Activated naive CD4-positive, alpha-beta T cell treated with Interleukin-2 at 50 U/mL for 16 hours (primary cell): ENCODE measurements at places on chromosomes 1 and 21.

DNA sequence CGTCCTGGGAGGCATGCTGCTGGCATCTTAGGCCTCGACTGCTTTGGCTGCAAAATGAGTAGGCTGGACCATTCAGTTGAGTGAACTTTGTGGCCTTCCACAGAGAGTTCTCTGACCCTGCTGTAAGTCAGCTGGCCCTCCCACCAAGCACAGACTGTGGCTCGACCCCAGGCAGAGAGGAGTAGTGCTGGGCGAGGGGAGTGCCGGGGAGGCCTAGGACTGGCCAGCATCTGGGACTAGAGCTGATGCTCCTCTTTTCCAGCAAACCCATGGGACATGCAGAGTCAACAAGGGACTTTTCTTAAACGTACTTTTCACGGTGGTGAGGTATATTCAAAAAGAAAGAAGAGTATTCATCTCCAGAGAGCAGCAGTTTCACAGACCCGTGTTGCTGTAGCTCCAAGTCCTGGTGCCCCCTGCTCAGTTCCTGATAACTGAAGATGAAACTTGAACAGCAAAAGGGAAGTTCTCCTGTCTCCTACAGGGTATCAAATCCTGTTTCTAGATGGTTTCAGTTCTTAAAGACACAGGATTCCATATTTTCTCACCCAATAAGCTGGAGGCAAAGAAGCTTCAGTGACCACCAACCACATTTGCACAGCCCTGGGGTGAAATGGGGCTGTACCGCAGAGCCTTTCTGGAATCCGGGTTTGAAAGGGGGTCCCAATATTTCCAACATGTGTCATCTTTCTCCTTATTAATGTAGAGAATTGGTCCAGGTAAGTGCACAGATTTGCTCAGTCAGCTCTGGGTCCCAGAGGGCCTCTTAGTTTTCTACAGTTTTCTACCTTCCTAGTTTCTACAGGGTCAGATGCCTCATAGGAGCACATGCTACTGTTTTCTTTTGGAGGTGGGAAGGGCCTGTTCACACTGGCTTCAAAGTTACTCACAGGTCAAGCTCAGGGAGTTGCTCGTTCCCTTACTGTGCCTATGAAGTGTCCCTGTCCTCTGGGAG lies 20.9 kb downstream of the BATF3 start:
- DNase-seq: peak; percentile 24

- DNase-seq: no peak
Observed at GRCh38 chr1:229280921-229281320, 10.0 kb downstream of the RAB4A start.

DNA sequence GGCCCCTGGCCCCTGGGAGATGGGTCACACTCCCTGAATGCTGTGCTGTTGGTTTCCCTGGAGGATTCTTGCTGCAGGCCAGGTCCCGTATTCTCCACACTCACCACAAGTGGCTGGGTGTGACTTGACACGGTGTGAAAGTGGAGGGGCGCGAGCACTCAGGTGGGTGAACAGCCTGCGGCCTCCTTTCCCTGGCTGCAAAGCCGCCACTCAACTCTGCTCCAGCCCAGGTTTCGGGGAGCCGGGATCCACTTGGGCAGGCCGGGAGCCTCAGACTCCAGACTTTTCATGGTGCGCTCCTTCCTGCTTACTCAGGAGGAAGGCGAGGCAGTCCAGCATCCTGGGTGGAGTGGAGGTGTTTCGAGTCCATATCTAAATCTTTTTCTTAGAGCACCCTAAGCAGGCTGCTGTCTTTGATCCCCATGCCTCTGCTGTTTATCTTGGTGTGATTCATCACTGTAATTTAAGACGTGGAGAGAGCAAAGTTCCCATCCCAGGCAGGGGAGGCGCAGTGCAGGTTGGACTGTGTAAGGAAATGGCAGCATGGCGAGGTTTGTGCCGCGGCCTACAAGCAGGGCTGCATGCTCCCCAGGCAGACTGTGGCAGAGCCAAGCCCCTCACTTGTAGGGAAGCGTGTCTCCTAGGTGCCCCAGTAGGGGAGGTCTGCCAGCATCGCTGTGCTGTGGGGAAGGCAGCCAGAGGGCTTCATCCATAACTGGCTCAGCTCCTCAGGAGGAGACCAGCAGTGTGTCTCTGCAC lies 29.6 kb downstream of the VANGL1 start:
- no peak for DNase-seq

- DNase-seq: peak; percentile 9
Observed at GRCh38 chr1:44842862-44843655, at the start of gene PTCH2. PTCH2 (minus strand) TSS chr1:44843253; CDS start chr1:44842932, 321 bp downstream.

- no peak for DNase-seq
Observed at GRCh38 chr21:27818847-27819246, 852.0 kb upstream of the ADAMTS5 start.

DNA sequence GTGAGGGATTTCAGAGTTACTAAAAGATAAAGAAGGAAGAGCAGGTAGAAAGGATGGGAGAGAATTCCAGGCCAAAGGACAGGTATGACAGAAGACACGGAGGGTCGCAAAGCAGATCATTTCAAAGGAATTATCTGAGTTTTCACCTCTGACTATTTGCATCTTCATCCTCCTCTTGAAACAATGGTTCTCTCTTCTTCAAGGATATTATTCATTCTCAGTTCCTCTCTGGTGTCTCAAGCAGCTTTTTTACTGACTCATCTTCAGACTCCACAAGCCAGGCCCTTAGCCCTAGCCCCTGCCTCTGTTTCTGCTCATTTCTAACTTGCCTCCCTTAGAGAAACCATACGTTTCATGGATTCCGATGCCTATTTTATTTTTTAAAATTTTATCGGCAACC lies 15.0 kb downstream of the DDX59 start:
- no peak for DNase-seq

- DNase-seq: no peak
Observed at GRCh38 chr1:202289009-202289408, 52.7 kb downstream of the UBE2T start.

- DNase-seq: no peak
Observed at GRCh38 chr1:15123925-15124324, 29.6 kb upstream of the TMEM51 start.

DNA sequence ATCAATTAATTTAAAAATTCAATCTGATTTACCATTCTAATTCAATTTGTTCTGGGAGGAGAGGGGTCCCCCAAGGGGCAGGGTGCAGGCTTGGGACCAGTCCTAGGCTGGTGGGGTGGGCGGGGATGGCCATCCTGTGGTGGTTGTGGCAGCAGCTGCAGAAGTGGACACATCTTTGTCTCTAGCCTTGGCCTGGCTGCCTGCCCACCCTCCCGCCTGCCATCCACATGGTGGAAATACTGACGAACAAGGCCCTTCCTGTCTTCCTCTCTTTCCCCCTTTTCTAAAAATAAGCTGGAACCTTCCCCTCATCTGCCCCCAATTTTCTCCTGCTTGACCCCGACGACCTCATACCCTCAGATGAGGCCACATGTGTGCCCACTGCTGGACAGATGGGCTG lies 130.9 kb downstream of the FOXD2 start:
- no peak for DNase-seq

GRCh38 chr1:20446796-20447195 lies 39.2 kb downstream of the CAMK2N1 start:
- DNase-seq: no peak

GRCh38 chr1:78170859-78171258 lies 125.1 kb downstream of the GIPC2 start:
- DNase-seq: no peak

- DNase-seq: no peak
Observed at GRCh38 chr1:11569954-11570353, 84.3 kb downstream of the FBXO2 start.

DNA sequence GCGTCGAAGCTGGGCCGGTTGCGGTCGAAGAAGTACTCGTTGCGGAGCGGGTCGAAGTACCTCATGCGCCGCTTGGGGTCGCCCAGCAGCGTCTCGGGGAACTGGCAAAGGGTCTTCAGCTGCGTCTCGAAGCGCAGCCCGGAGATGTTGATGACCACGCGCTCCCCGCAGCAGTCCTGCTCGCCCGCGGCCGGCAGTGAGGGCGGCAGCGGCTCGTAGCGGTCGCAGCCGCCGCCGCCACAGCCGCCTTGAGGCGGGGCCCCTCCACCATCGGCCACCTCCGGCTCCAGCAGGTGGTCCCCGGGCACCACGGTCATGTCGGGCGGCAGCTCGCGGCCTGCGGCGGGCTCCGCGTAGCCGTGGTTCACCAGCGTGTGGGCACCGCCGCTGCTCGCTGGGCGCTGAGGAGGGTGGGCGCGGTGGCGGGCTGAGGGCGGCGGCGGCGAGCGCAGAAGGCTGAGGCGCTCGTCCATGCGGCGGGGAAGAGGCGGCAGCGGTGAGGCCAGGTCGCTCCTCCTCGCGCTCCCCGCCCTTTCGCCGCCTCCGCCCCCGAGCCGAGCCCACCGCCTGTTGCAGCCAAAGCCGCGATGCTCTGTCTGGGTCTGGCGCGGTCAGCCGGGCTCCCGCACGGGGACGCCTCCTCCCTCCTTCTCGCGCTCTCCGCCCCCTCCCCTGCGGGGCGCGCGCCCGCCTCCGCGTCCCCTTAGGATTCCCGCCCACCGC lies at the start of gene KCNA3:
Gene KCNA3, minus strand, starts transcription at position 604 of the 723 bp plus-strand sequence. Its CDS starts 131 bp downstream, at position 473.
- DNase-seq: peak; percentile 72

DNA sequence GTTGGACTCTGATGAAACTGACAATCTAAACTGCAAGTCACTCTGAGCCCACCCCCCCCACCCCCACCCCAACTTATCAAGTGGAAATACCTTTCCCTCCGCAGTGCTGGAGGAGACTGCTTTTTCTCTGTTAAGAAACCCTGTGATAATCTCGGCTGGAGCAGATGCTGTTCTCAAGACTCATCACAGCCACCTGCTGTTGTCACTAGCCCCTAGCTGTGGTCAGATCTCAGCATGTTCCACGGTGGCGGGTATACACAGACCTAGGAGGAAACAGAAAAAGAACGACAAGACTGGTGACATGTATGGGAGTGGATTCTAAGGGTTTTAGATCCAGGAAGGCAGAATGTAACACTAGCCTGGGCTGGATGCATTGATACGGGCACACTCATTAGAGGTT lies 2.3 kb downstream of the ACTL8 start:
- DNase-seq: no peak

DNA sequence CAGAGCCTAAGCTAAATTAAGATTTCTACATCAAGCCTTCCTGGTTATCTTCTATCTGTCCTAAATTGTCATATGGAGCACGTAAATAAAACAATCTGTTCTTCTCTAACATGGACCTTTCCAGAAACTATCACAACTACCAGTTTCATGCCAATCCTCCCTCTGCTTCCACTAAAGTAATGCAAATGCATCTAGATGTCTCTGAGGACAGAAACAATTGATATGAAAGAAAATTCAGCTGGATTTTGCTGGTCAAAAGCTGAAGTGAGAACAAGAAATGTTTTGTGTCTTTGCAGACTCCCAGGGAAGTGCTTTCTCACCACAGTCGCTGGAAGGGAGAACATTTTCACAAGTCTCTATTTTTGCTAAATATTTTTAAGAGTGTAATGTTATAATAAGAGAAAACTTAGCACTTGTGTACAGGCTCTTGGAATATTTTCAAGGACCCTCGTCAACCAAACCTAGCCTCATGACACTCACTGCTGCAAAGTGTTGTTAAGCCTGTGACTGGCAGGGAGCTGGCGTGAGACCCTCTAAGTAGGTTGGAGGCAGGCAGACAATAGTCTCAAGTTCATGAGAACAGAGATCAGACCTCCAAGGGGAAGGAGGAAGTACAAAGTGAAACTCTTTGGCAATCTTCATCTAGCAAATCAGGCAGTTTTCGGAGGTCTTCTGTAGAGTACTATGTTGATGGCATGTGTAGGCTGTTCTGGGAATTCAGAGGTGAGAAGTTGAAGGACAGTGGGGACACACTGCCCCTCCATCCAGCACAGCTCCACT lies 38.8 kb downstream of the DNASE2B start:
- no peak for DNase-seq

DNA sequence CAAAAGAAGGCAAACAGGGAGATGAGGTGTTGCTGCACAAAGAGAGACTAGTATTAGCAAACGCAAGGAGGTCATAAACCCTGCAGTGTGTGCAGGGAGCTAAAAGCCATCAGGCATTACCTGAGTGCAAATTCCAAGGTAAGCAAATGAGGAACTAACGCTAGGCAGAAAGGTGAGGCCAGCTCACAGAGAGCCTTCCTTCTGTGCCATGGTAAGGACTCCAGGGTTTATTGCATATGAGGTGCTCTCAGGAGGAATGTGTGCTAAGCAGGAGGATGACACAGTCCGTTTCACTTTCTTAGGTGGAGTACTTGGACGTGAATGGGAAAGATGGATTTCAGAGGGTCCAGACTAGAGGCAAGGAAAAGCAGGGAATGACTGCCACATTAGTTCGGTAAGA lies 44.6 kb upstream of the MYBPHL start:
- no peak for DNase-seq

- DNase-seq: peak; percentile 64
Observed at GRCh38 chr1:52636721-52637695, 4.0 kb downstream of the SHISAL2A start.

DNA sequence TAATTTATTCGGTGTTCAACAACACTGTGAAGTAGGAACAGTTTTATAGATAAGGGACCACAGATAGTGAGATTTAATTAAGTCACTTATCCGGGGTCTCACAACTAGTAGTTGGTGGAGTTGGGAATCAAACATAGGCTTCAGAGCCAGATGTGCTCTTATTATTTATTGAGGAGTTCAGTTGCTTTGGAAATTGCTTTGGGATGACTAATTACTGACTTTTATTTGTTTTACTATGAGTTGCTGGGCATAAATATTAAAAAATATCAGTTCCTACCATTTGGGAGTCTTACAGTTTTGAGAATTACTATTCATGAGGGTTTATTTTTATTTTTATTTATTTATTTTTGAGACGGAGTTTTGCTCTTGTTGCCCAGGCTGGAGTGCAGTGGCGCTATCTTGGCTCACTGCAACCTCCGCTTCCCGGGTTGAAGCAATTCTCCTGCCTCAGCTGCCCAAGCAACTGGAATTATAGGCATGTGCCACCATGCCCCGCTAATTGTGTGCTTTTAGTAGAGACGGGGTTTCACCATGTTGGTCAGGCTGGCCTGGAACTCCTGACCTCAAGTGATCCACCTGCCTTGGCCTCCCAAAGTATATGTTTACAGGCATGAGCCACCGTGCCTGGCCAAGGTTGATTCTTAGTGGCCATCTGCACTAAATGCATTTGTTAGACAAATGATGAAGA lies 27.7 kb downstream of the THRAP3 start:
- no peak for DNase-seq

DNA sequence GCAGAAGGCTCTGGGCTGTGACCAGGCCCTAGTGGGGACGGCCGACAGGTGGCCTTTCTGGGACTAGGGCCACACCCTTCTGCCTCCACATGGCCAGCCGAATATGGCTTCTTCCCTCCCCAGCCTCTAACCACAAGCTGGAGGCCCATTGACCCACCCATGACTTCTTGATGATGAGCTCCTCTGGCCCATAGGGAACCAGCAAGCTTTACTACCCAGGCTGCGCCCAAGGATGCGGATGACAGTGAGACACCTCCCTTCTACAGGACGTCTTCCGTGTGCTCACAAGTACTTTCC lies 41.0 kb downstream of the LDLRAD2 start:
- no peak for DNase-seq

- DNase-seq: no peak
Observed at GRCh38 chr1:11967028-11967547, 13.2 kb upstream of the MFN2 start.

GRCh38 chr1:199283794-199284193 lies 645.0 kb downstream of the PTPRC start:
- no peak for DNase-seq
